ENCODE measurements at places on chromosomes 11 and 22.

DNA sequence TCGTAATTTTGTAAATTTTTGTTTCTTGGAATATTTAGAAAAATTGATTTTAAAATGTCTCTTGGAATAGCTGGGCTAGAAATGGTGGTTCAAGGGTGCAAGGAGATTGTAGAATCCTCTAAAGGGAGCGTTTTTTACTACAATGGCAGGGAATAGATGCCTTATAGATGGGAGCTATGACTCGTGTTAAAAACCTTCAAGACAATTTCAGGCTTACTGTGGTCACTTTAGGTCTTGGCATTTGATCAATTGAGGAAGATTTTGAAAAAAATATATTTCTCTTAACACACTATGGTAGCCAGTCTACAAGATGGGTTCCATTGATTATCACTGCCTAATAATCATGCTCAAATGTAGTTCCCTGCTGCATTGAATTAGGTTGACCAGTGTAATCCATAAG lies 25.0 kb downstream of the METTL15 start:
- DNase-seq: no peak

DNA sequence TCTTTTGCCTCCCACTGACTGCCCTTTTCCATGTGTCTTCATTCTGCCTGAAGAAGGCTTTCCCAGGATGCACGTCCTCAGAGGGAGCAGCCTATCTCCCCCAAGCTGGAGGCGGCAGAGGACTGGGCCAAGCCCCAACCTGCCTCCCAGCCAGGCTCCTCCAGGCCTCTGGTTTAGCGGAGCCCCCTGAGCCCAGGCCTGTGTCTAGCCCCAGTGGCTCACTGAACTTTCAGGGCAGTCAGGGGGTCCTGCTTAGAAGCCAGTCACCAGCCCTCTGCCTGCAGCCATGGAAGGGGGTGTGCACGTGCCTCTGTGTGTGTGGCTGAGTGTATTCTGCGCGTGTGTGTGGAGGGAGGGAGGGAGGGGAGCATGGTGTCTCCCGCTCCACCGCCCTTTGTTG lies 10.4 kb upstream of the GRK2 start:
- no peak for DNase-seq

DNA sequence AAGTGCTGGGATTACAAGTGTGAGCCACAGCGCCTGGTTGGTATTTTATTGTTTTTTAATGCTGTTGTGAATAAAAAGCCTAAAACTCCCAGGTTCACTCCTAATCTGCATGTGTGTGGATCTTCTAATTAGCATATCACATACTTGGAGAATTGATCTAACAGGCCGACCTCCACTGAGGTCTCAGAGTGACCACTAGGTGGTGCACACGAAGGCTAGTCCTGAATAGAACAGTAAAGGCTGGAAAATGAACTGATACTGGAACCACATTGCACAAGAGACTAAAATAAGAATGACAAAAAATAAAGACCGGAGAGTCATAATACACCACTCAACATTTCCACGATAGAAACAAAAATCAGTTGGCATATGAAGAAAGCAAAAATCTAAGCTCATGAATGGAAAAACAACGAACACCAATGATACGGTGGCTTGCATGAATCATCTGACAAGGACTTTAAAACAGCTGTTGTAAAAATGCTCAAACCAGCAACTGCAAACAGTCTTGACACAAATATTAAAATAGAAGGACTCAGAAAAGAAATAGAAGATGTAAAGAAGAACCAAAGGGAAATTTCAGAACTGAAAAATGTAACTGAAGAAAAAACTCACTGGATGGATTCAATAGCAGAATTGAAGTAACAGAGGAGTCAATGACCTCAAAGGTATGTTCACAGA lies 19.2 kb downstream of the PIM3 start:
- peak; percentile 62 for DNase-seq

- DNase-seq: no peak
These were observed 1.0 kb downstream of the CTR9 start for GRCh38 chr11:10752061-10752460.

DNA sequence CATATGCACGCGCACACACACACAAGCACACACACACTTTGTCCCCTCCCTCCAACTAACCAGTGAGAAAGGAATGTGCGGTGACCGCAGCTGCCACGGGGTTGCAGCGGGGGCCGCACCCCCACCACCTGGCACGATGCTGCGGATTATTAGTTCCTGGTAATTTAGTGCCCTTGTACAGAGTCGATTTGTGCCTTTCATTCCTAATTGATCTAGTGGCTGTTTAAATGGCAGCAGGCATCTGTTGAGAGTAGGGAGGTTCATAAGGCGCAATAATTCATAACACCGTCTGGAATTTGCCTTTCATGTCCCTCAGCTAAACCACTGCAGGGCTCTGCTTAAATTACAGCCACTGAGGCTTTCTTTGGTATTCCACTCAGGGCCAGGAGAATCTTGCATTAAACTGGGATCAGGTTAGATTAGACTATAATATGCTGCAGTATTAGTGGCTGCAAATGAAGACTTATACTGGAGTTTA lies 113.7 kb downstream of the FEZ1 start:
- DNase-seq: peak; percentile 80

- peak; percentile 54 for DNase-seq
These were observed 10.6 kb downstream of the TMEM184B start for GRCh38 chr22:38262051-38262795.

DNA sequence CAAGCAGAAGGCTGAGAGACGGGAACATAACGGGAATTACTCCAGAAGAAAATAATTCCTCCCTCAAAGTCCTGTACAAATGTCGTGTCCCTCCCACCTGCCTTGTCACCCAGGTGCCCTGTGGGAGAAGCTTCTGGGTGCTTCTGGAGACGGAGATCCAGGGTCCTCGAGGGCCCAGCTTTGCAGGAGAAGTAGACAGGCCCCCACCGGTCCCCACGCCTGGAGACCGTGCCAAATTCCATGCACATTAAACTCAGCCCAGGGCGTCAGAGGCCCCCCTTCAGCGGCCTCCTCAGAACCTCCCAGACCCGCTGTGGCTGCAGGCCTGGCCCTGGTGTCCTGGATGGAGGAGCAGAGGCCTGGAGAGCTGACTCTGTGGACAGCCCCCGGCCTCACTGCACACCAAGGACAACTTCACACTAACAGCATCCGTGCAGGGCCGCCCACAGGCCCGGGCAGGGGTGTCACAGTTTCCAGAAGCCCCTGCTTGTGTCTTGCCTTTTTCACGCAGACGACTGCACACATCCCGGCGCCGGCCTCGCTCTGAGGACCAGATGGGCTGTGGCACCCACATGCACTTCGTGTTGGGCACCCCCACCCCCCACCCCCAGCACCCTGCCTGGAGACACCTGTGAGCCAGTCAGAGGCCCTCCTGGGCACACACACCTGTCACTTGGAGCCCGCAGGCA lies 734.3 kb downstream of the BRD1 start:
- DNase-seq: peak; percentile 93

DNA sequence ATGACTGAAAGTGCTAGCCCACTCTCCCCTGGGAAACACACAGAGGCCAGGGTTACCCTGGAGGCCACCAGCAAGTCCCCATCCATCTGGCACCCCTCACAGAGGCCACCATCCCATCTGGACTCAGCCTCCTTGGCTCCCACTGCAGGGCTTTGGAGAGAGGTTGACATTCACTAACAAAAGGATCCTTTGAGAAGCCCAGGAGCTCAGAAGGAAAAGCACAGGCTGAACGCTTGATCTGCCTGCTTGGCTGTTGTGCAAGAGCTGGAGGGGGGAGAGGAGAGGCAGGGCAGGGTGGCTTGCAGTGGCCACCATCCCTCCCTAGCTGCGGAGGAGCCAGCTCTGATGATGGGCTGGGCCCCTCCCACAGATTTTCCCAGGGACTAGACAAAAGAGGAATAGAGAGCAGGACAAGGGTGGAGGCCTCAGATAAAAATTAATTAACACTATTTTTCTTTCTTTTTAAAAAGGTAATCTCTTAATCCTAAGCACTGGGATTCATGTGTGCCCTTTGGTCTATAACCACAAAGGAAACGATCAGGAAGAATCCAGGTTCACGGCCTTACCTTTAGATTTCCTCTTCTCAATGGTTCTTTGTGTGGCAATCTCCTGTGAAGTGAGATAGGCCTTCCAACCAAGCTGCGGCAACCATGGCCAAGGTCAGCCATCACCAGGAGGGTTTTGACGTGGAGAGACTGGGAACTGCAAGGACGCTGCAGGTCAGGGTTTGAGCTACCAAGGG lies 154.7 kb downstream of the BARX2 start:
- DNase-seq: no peak

DNA sequence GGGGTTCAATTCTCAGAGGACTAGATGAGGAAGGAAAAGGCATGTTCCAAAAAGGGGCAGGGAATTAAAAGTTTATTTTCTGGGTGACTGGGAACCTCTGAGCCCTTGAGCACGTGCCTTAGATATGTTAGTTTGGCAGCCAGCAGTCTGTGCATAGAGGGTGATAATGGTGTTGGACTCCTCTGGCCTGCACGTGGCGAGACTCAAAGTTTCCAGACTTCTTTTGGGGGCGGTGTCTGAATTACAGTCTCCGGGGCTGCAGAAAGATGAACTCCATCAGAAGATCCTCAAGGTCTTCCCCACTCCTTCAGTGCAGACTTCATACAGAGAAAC lies 861 bp upstream of the ZNRF3 start:
- peak; percentile 75 for DNase-seq

DNA sequence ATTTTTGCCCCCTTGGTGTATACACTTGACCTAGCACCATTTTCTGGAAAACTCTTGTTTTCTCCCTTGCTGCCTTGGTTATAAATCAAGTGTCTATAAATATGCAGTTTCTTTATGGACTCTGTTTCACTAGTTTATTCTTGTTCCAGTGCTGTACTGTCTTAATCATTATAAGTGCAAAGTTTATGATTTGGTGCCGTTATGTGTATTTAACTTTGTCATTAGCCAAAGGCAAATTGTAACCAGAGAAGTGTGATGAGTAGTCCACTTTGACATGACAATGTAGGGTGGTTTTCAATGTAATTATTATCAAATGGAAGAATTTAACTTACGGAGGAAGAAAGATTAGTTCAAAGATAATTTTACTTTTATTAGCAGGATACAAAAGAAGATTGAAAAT lies 40.3 kb downstream of the SPECC1L start:
- DNase-seq: peak; percentile 27

DNA sequence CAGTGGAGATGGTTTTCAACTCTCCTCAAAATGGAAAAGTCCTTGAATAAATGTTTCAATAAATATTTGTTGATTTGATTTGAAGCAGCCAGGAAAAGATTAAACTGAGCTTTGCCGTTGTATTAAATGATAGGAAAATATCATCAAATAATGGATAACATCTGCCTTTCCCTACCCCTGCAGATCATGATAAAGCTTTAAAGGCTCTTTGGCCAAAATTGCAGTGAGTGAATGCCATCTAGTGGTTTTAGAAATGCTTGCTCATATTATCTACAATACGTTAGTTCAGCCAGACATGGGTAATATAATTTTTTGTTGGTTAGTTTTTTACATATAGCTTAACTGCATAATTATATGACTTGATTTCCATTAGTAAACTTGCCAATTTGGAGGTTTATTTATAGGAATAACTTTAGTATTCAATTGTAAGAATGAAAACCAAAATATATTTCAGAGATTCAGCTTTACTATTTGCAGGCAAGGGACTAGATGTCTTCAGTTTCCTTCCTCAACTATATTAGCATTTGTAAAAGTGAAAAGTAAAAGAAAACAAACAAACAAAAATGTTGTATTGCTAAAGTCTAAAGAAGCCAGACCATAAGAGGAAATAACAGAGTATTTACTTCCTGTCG lies 159.2 kb downstream of the MSANTD4 start:
- DNase-seq: peak; percentile 81

DNA sequence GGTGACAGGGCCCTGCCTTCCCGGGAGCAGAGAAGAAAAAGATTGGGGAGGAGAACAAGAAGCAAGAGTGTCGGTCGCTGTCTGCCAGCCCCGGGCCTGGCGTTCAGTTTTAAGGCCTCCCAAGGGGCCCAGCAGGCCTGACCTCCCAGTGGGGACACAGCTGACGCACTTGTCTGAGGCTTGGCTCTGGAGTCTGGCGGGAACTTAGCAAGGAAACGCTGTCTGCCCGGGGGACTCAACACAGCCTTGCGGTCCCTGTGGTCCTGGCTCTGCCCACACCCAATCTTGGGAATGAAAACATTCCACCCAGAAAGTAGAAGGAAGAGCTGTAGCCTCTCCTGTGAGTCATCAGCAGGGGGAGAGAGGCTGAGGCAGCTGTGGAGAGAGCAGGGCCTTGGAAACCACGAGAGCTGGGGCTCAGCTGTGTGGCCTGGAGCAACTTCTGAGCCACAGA lies 54.4 kb downstream of the TRAF6 start:
- peak; percentile 85 for DNase-seq

DNA sequence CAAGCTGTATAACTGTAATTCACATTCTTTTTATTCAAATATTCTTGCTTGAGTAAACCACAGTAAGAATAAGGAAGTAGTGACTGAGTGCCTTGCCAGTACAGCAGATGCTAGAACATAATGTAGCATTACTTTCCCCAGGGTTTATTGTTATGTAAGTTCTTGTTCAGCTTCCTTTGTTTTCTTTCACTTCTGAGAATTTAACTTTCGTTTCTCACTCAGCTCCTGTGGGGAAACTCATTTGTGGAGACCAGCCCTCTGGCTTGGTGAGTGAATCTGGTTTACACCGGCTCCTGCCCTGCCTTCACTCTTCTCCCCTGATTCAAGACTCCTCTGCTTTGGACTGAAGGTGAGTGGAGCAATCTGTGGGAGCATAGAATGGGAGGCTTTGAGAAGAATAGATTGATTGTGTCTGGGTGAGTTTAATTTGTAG lies at the start of gene TRIM22:
TSS of gene TRIM22 (plus strand) at position 240 of the 433 bp plus-strand sequence. CDS start 6,443 bp downstream, outside the sequence.
- DNase-seq: no peak

DNA sequence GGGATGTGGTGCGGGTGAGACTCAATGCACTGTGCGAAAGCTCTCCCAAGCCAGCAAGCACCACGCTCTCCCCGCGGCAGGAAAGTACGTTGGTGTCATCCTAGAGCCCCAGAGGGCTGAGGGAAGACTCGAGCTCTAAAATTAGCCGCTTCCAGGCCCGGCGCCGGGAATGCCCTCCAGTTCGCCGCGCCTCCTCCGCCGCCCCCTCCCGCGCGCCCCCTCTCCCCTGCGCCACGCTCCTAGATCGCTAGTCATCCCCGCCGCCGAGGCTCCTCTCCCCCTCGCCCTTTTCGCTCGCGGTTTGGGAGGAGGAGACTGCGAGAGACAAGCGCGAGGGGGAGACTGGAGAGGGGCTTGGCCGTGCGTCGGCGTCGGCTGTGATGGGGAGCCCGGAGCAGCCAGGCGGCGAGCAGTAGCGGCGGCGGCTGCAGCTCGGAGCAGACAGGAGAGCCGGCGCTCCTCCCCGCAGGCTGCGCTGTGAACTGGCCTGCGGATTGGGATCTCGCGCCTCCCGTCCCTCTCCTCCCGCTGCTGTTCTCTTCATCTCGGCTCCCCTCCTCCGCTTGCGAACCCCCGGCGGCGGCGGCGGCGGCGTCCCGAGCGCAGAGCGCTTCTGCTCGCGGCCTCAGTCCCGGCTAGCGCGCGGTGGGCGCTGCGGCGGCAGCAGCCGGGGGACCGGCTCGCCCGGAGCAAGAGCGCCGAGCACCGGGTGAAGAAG lies at the start of gene FAT3:
TSS of gene FAT3 (plus strand) at position 412 of the 718 bp plus-strand sequence. CDS start 127,295 bp downstream, outside the sequence.
- DNase-seq: peak; percentile 92

GRCh38 chr22:36073476-36073875 lies 44.9 kb upstream of the RBFOX2 start:
- DNase-seq: no peak

DNA sequence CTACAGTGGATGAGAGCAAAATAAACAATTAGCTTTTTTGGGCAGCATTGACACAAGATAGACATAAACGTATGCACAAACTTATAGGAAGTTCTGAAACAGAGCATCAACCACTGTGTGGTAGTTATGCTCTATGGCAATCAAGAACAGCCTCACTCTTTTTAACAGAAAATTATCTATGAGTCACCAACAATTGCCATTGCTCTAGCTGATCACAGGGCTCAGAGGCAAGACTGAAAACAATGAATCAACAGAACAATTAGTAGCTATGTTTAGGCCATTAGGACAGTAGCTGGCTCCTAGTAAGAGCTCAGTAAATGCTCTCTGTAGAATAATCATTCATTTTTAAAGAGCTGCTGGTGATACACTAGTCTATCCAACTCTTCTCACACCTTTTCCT lies 34.9 kb upstream of the PICALM start:
- DNase-seq: peak; percentile 52

All from NCI-H69 (cell line).